ENCODE measurements at places on chromosomes 16 and 17.

DNA sequence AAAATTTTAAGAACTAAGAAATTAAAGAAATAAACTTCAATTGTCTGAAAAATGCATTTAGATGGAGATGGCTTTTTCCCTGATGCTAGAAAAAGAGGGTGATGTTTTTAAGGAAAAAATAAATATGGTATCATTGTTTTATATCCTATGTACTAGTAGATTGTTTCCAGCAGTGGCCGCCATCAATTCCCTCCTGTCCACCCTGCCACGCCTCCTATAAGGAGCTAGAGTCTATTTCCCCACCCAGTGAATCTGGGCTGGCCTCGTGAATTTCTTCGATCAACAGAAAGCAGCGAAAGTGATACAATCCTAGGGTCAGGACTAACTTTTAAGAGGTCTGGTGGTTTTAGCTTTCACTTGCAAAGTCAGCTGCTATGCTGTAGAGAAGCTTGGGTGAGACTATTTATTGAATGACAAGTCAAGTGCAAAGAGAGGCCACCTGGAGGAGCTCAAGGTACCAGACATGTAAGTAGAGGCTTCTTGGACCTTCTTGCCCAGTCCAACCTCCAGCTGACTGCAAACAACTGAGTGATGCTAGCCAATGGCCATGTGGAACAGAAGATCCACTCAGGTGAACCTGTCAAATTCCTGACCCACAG is 80.9 kb upstream of the MTMR4 start:
- no peak for DNase-seq

GRCh38 chr17:77444984-77445759 is 304.4 kb downstream of the SEC14L1 start:
- DNase-seq: peak; percentile 71

DNA sequence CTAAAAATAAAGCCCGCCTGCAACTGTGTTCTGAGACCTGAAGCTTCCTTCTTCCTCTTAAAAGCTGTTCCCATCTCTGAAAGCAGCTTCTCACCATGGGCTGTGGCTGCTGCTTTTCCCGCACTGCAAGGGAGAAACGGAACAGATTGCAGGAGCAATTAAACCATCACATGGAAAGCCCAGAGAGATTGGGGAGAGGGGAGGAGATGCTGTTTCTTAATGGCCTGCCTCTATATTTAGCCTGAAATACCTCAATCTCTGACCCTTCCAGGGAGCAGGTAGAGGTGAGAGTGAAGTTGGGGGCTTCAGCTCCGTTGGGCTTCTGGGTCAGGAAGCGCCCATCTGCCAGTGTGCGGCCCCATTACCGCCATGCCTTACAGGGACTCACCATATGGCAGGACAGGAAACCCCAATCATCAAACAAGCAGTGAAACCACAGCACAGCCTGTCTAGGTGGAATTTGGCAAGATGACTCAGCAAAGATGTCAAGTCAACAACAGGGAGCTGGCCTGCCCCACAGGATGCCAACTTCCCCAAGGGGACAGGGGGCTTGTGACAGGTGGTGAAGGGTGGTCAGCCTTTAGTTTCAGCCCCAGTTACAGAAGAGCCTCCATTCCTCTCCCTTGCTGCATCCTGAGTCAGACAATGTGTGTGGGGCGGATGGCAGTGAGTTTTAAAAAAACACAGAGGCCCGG is 286.6 kb upstream of the CCL2 start:
- DNase-seq: no peak

DNA sequence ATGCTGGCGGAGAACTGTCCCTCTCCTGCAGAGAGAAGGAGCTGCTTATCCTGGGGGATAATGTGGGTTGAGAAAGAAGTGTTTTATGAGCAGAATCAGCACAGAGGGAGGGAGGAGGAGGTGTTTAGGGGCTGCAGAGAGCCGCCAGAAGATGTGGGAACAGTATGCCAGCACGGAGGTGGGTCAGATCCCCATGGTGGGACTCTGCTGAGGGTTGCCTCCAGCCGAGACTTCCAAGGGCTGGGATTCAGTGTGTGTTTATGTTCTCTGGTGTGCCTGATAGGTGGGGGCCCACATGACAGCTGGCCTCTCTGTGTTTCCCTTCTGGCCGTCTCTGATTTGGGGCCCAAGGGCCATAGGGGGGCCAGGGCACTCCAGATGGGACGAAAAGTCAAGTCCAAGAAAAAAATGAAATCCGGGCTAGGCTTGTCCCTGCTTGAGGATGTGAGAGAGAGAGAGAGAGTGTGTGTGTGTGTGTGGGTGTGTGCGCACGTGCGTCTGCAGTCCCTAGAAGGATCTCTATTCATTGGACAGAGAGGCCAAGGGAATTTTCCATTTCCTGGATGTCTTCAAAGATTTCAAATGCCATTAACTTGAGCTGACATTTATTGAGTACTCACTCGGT is 21.6 kb downstream of the PRKCB start:
- DNase-seq: no peak

DNA sequence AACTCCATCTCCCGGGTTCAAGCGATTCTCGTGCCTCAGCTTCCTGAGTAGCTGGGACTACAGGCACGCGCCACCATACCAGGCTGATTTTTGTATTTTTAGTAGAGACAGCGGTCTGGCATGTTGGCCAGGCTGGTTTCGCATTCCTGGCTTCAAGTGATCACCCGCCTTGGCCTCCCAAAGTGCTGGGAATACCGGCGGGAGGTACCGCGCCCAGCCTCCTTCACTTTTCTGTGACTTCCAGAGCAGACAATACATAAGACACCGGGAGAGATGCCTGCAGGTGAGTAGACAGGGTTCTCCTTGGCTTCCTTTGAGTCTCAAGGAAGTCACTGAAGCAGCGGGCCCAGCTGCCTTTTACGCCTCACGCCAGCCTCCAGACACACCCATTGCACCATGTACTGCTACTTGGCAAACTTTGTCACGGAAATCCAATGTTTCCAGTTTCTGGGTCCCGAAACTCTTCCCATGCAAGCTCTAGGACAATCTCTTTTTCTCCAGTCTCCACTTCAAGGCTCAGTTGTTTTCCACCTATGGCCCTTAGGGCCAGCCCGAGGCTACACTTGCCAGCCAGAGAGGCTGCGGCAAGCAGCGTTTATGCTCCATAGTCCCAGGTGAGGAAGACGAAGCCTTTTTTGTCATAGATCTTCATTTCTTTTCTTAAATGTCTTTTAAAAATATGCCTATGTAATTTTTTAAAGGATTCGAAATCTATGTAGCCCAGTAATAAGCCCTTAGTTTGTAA is 886 bp upstream of the OR1F1 start:
- no peak for DNase-seq

GRCh38 chr17:75194879-75195278 is 10.6 kb upstream of the NUP85 start:
- DNase-seq: no peak

GRCh38 chr17:72240333-72240732 is 119.5 kb downstream of the SOX9 start:
- DNase-seq: no peak

DNA sequence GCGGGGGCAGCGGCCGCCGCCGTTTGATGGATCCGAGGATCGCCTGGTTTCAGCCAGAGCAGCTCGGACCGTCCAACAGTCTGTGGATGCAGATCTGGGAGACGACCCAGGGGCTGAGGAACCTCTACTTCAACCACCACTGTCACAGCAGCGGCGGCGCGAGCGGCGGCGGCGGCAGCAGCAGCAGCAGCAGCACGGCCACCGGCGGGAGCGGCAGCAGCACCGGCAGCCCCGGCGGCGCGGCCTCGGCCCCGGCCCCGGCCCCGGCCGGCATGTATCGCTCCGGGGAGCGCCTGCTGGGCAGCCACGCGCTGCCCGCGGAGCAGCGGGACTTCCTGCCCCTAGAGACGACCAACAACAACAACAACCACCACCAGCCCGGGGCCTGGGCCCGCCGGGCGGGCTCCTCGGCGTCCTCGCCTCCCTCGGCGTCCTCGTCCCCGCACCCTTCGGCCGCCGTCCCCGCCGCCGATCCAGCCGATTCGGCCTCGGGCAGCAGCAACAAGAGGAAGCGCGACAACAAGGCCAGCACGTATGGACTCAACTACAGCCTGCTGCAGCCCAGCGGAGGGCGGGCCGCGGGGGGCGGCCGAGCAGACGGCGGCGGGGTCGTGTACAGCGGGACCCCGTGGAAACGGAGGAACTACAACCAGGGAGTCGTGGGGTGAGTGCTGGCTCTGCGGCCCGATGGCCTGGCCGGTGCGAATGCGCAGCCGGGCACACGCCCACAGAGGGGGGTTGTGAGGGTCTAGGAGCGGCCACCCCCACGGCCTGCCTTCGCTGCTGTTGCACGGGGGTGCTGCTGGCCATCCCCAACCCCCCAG is 702 bp downstream of the TENT4B start:
- no peak for DNase-seq

DNA sequence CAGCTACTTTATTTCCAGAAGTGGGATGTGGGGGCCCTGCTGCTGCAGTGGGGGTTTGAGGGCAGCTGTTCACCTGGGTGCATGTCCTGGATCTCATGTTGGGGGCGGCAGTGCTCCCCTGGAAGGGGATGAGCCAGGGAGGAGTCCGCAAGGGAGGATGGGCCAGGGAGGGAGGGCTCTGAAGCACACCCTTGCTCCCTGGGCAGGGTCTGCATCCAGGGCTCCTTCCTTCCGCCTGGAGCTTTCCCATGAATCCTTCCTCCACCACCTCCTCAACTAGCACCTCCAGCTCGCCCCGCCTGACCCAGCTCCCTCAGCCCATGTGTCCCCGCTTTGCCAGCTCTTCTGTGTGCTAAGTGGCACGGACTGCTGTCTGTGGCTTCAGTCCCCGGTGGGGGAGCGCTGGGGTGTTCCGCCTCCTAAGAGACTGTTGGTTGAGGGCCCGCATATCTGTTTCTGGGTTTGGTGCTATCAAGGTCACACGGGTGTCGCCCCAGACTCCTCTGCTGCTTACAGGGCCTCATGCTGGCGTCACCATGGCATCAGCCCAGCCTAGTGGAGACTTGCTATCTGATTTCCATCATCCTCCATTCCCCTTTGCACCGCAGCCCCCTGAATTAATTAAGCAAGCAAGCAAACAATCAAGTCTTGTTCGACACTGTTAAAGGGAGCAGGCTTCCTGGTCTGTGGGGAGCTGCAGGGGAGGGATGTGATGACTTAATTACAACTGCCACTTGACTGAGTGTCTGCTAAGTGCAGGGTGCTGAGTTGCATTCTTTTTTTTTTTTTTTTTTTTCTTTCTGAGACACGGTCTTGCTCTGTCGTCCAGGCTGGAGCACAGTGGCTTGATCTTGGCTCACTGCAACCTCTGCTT is 71.8 kb downstream of the PRKCA start:
- DNase-seq: peak; percentile 12

GRCh38 chr17:39927929-39928857 is 661 bp downstream of the LRRC3C start:
- DNase-seq: no peak
